ENCODE measurements at places on chromosomes 13 and 19.

DNA sequence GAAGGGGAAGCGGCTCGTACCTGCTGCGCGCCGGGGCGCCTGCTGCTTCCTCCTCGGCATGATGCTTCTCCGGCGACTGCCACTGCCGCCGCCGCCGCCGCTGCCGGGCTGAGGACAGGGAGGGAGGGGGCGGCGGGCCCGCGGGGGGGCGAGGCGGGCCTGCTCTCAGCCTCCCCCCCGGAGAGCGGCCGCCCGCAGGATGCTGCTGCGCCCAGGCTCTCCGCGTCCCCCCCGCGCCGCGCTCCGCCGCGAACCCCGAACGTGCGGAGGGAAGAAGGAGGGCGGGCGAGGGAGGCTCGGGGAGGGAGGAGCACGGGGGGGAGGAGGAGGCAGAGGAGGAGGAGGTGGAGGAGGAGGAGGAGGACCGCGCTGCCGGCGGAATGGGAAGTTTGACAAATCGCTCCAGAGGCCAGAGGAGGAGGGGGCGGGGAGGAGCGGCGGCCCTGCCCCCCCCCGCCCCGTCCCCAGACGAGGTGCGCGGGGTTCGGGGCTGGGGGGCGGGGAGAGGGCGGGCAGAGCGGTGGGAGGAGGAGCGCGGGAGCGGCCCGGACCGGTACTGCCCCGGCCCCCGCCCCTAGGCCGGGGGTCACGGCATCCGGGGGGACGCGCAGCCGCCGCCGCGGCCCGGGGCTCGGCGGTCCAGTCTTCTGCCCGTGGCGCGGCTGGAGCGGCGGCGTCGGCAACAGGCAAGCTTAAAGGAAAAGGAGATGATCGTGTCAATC lies at the start of gene TSHZ3:
TSHZ3 (minus strand) TSS at position 277 of the 722 bp plus-strand sequence; CDS start at position 60, 217 bp downstream.
- peak; percentile 87 for DNase-seq

- DNase-seq: no peak
Measured at GRCh38 chr19:16380314-16380695, 55.7 kb downstream of the KLF2 start.

DNA sequence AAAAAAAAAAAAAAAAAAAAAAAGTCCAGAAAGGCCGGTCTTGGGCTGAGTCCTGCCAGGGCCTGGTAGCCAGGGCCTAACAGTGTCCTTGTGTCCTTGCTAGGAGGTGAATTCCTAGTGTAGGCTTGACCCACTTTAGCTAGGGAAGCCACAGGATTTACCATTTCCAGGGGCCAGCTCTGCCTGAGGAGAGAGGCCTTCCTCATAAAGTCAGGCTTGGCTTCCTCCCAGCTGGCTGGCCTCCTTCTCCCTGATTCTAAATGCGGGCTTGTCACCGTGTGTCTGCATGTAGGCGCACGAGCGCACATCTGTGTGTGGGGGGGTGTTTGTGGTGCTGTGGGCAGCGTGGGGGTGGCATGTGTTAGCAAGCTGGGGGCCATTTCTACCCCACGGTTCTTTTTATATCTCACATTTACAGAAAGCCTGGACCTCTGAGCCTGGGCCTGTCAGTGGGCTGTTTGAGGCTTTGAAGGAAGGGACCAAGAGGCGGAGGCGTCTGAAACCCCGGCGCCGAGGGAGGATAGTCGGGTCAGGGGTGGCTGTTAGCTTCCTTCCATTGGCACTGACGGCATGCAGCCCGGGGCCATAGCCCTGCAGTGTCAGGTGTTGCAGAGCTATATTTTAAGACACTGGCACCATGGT lies 31.7 kb downstream of the IER2 start:
- DNase-seq: peak; percentile 65

DNA sequence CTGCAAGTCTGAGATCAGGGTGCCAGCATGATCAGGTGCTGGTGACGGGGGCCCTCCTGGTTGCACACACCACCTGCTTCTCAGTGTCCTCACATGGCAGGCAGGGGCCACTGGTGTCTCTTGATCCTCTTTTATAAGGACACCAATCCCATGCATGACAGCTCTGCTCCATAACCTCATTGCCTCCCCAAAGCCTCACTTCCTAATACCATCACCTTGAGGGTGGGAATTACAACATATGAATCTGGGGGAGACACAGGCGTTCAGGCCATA lies 15.0 kb upstream of the MIER2 start:
- no peak for DNase-seq

DNA sequence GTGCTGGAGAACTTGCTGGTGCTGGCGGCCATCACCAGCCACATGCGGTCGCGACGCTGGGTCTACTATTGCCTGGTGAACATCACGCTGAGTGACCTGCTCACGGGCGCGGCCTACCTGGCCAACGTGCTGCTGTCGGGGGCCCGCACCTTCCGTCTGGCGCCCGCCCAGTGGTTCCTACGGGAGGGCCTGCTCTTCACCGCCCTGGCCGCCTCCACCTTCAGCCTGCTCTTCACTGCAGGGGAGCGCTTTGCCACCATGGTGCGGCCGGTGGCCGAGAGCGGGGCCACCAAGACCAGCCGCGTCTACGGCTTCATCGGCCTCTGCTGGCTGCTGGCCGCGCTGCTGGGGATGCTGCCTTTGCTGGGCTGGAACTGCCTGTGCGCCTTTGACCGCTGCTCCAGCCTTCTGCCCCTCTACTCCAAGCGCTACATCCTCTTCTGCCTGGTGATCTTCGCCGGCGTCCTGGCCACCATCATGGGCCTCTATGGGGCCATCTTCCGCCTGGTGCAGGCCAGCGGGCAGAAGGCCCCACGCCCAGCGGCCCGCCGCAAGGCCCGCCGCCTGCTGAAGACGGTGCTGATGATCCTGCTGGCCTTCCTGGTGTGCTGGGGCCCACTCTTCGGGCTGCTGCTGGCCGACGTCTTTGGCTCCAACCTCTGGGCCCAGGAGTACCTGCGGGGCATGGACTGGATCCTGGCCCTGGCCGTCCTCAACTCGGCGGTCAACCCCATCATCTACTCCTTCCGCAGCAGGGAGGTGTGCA lies 587 bp downstream of the S1PR4 start:
- DNase-seq: no peak

DNA sequence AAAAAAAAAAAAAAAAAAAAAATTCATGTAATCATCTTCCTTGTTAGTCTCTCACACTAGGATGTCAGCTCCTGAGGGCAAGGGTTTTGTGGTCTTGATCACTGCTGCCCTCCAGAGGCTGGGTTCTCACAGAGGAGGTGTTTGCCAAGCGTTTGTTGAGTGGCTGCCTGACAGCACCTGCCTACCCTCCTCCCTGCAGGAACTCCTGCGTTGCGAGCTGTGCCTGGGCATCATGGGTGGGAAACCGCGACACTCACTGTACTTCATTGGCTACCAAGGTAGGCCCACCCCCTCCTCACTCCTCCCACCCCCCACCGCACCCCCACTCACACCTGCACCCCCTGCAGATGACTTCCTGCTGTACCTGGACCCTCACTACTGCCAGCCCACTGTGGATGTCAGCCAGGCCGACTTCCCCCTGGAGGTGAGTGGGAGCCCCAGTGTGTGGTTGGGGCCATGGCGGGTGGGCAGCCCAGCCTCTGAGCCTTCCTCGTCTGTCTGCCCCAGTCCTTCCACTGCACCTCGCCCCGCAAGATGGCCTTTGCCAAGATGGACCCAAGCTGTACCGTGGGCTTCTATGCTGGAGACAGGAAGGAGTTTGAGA lies 8.1 kb downstream of the ATG4D start:
- no peak for DNase-seq

GRCh38 chr13:98445340-98446233 lies 131.3 kb downstream of the STK24 start:
- DNase-seq: peak; percentile 44

Measured in fibroblast of skin of abdomen (primary cell).